ENCODE measurements at places on chromosomes 12 and 14.

DNA sequence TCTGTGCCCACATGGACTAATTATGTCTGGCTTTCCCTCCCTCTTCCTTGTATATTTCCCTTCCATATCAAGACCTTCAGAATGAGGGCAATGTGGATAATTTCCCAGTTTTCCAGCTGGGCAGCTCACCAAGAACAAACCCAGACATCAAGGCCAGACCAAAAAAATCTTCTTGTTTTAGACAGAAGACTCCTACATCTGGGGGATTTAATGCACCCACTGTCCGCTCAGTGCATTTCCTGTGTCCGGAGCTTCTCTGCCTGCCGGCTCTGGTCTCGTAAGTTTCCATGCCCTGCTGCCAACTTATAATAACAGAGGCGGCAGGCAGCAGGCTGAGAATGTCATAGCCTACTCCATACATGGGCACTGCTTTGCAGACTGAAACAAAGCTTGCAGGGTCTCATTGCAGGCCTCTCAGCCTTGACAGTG, 207.2 kb upstream of the BCL2L14 start:
- DNase-seq, result no peak

GRCh38 chr12:89160716-89161123, 191.6 kb downstream of the DUSP6 start:
- no peak for DNase-seq

- no peak for DNase-seq
Observed at GRCh38 chr12:69553628-69554248, 31.5 kb upstream of the CCT2 start.

GRCh38 chr14:72775923-72776554, 117.9 kb downstream of the DPF3 start:
- no peak for DNase-seq

- peak; percentile 2 for DNase-seq
Observed at GRCh38 chr14:91649930-91650329, 82.0 kb downstream of the CATSPERB start.

GRCh38 chr12:57726884-57727757, 11.4 kb downstream of the AGAP2 start:
- no peak for DNase-seq

GRCh38 chr12:47825173-47825639, 5.5 kb upstream of the HDAC7 start:
- DNase-seq, result no peak

DNA sequence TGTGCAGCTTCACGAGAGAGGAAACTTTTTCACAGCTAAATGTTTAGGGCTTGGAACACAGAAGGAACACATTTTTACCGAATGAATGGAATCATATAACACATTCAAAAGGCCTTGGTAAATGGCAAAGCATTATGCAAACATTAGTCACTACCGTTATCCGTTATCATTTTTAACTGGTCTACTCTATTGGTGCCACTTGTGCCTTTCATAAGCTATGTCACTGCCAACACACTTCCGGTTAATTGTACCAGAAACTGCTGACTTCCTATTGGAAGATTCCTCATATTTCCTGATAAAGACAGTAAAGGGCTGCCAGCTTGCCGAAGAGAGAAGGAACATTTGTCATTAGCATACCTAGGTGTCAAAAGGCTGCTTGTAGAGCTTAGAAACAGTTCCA, 169.2 kb downstream of the APAF1 start:
- DNase-seq, result no peak

GRCh38 chr14:35365130-35366055, 39.2 kb downstream of the NFKBIA start:
- DNase-seq, result peak; percentile 15

DNA sequence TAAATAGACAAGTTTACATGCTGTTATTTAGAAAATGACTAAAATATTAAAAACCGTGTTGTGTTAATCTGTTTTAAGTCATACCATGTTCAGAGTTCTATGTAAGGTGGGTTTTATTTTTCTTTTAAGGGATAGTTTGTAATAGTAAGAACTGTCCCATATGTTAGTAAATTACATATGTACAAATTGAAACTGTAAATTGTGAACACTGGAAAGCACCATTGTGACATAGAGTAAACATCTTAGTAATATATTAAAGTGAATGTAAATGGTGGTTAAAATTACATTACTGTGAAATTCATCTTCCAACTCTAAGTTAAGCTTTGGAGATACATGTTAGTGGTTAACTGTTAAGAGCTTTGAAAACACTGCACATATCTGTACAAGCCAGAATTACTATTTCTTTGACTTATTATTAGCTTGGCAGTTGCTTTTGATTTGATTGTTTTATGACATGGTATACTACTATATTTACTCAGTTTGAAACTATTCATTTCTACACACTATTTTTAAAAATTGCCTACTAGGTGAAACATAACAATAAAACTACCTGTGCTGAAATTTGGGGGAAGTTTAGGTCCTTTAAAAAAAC, 27.4 kb upstream of the DIP2B start:
- no peak for DNase-seq

GRCh38 chr12:108338915-108339657, at the start of gene CMKLR1:
Gene CMKLR1, minus strand, starts transcription at chr12:108339311. Its CDS starts 45,720 bp downstream, at chr12:108293591.
- no peak for DNase-seq

GRCh38 chr12:101806265-101806664, 24.5 kb downstream of the GNPTAB start:
- no peak for DNase-seq

- DNase-seq, result no peak
Observed at GRCh38 chr12:100576331-100577036, 3.0 kb downstream of the GAS2L3 start.

Data from stimulated activated CD8-positive, alpha-beta memory T cell treated with anti-CD3 and anti-CD28 coated beads, Interleukin-15, amount 100 ng/mL, for 1 hour (primary cell).